Subcutaneous preadipocyte (primary cell): ENCODE measurements at places on chromosomes 4 and X. TPM values are rescaled to one million over a fixed set of nuclear protein-coding genes. Genes with fewer than 3 reads are reported as not detected.

DNAAF6 gene
- not detected in 2 replicates for total RNA-seq

RNF150 gene
- under 0.01 and 0.39 TPM in 2 replicates for total RNA-seq

PNMA3 gene
- total RNA-seq = under 0.01 and 0.37 TPM in 2 replicates

INPP4B gene
- 4.4 and 20.5 TPM in 2 replicates for total RNA-seq

CSAG1 gene
- total RNA-seq = not detected in 2 replicates

C4orf54 gene
- total RNA-seq = not detected in 2 replicates

EFHC2 gene
- total RNA-seq = 0.20 and 0.37 TPM in 2 replicates

INTS6L gene
- total RNA-seq = 2.2 and 2.6 TPM in 2 replicates

ZMAT1 gene
- total RNA-seq = under 0.01 and 0.37 TPM in 2 replicates

CXorf66 gene
- total RNA-seq = not detected in 2 replicates

KLB gene
- not detected in 2 replicates for total RNA-seq

MAP7D2 gene
- 0.37 and 0.78 TPM in 2 replicates for total RNA-seq

NLGN4X gene
- total RNA-seq = not detected in 2 replicates

PNMA6F gene
- total RNA-seq = not detected in 2 replicates

CXCL3 gene
- total RNA-seq = 3.7 and 9.4 TPM in 2 replicates

RTL3 gene
- not detected in 2 replicates for total RNA-seq

DCAF4L1 gene
- under 0.01 and 0.20 TPM in 2 replicates for total RNA-seq

OPRPN gene
- not detected in 2 replicates for total RNA-seq

CLCN3 gene
- 30.1 and 38.7 TPM in 2 replicates for total RNA-seq

S100P gene
- total RNA-seq = 0.20 TPM in 1 of 2 replicates, not detected in the other

SPINK2 gene
- not detected in 2 replicates for total RNA-seq
